Activated effector memory CD4-positive, alpha-beta T cell treated with anti-CD3 and anti-CD28 coated beads, Interleukin-2, amount 50 U/mL, for 16 hours (primary cell): ENCODE measurements at places on chromosomes 11 and 22.

GRCh38 chr22:26512149-26512793 is at the start of gene TFIP11:
Gene TFIP11 (minus strand): TSS chr22:26512473. CDS start chr22:26510272, 2,201 bp downstream.
- DNase-seq: peak; percentile 97

DNA sequence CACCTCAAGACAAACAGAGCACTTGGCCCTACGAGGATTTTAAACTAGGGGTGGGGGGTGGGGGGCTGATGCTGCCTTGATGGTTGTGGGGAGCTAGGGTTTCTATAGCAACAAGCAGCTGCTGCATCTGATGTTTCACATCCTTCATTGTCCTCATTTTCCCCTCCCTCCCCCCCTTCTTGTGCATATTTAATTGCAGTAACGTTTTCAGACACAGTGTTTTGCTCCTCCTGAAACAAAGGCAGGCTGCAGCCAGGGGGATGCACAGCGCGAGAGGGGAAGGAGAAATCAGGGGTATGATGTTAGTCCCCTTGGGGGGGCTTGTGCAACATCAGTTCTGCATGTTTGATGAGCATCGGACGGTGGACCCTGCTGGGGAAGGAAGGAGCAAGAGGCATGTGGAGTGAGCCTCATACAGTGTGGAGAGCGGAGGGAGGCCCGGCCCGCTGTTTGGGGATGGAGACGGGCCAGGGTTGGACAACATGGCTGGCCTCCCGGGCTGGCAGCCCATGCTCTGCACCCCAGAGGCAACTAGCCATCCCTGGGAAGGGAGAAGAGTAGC is 208.3 kb downstream of the CEP164 start:
- DNase-seq: no peak

DNA sequence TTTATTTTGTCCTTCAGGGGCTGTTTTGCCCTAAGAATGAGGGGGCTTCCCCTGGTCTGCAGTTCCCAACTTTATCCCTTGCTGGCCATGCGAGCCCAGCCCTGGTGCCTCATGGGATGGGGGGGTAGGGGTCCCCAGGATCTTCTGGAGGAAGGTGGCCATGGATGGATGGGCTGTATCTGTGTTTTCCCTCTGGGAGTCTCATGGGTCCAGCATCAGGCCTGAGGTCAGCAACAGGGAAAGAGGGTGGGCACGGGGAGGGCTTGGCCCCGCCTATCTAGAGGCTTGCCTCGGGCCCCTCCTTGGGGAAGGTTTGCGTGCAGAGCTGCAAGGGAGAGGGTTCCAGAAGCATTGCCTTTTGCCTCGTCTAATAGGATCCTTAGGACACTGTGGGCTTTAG is 10.8 kb upstream of the ADORA2A start:
- no peak for DNase-seq

GRCh38 chr11:35995681-35996271 is 51.9 kb downstream of the LDLRAD3 start:
- no peak for DNase-seq

GRCh38 chr11:114236829-114237228 is 59.4 kb upstream of the NNMT start:
- no peak for DNase-seq

DNA sequence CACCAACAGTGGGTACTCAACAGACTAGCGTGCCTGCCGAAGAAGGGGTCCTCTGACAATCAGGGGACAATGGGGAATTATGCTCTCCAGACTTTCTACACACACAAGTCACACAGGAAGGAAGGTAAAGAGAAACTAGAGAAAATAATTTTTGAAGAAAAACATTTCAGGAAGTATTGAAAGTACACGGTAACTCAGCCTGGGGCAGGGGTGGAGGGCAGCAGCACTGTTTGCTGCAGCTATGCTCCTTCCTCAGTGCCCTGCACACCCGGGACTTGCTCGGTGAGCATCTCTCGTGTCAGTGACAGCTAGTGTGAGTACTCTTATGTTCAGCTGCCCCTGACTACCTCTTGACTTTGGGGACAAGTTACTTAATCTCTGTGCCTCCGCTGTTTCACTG is 18.0 kb upstream of the APOA1 start:
- no peak for DNase-seq

DNA sequence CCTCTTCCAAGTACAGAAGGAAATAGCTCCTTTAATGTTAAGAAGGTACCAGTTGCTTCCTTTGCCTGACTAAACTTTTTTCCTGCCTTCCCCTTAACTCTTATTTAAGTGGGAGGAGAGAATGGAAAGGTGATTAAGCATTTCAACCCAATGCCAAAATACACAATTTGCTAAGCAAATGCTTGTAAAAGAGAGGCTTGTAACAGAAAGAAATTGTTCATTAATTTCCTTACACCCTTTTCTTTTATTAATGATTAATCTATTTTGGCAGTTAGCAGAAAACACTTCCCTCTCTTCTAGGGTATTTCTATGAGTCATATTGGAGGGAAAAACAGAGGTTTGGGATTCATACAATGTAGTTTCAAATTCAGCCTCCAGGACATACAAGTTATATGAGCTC is 427.6 kb upstream of the FAT3 start:
- DNase-seq: no peak

GRCh38 chr11:15742626-15743519 is 613.5 kb downstream of the SOX6 start:
- no peak for DNase-seq

- DNase-seq: no peak
Observed at GRCh38 chr22:44184006-44184405, 3.3 kb downstream of the PARVG start.

GRCh38 chr22:46897246-46897623 is 134.8 kb downstream of the TBC1D22A start:
- no peak for DNase-seq

DNA sequence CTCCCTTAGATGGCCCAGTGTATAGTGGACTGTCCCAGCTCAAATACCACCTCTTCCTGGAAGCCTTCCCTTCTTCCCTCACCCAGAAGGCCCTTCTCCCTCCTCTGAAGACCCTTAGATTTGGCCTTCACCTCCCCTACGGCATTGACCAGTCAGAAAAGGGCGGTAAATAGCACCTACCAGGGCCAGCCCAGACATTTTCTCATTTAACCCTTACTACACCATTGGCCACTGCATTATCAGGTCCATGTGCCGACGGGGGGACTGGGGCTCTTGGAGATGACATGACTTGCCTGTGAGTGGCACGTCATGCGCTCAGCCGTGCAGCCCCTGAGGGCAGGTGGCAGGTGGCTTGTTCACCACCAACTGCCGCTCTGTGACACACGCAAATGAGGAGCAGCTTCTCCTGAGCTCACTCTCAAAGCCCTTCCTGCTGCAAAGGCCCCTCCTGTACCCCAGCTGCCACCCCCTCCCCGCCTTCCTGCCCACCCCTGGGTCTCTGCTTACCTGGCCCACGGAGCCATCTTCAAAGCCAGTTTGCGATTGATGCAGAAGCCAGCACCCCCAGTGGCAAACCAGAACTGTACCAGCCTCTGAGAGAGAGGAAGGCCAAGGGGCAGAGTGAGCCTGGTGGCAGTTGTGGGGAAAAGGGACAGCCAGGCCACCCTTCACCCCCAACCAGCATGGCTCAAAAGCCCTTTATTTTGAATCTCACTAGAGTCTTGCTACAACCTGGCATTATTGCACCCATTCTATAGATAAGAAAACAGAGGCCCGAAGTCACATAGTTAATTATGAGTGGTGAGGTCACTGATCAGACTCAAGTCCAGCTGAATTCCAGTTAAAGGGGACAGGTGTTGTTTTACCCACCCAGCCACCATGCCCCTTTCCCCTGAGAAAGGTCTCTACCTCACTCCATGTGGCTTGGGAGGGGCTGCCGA is 9.5 kb downstream of the MFNG start:
- no peak for DNase-seq

- DNase-seq: no peak
Observed at GRCh38 chr11:70084046-70084984, 6.2 kb downstream of the ANO1 start.

- no peak for DNase-seq
Observed at GRCh38 chr11:120917559-120918239, 106.2 kb upstream of the TBCEL start.

DNA sequence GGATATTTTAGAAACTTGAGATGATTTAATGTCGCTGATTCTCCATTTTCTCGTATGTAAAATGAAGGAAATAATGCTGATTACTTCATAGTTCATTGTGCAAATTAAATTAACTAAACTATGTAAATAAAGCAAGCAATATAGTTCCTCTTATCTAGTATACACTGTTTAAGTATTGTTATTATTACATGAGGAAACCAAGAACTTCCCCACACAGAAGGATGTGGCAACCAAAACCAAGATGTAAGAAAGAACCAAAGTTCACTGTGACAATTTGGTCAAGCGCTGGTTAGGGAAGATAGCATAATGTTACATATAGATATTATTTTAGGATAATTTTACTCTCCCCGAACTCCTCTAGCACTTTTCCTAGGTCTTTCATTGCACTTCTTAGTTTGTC is 103.2 kb downstream of the XKR3 start:
- no peak for DNase-seq

DNA sequence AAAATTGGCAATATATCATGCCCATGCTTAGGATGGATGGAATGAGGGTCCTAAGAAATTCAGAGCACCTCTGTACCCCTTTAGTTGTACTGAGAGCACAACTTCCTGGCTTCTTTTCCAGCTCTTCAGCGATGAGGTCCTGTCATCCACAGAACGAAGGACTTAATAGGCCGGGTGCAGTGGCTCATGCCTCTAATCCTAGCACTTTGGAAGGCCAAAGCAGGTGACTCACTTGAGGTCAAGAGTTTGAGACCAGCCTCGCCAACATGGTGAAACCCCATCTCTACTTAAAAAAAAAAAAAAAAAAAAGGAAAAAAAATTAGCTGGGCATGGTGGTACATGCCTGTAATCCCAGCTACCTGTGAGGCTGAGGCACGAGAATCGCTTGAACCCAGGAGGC is 125.3 kb upstream of the BMAL1 start:
- no peak for DNase-seq

DNA sequence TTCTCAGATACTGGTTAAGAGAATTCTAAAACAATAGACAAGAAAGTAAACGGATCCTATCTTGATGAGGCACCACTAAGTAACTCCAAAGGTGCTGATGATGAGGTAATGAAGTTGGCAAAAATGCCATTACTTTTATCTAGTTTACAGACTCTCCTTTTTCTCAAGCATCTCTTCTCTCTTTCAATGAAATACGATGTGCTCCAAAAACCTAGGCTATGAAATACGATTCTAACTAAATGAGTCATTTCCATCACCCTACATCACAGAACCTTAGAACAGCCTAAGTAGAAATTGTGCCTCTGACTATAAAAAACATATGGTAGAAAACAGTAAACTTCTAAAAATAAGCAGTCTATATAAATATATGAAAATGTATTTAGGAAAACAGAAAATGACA is 58.9 kb upstream of the ARHGAP32 start:
- DNase-seq: no peak

DNA sequence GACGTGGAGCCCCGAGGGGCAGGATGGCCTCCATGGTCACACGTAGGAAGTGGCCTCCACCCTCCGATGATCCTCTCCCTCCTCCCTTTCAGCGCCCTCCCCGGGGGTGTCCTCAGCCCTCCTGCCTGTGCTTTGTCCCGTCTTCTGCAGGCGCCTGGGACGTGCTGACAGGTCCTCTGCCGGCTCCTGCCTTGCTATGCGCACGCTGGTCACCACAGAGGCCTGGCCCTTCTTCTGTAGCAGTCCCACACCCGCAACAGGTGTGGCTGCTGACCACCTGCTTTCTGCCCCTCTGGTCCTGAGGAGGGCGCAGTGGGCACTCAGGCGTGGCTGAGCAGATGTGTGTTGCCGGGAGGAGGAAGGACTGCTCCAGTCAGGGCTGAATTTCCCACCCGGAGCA is 27.7 kb upstream of the PPP6R3 start:
- DNase-seq: no peak

- DNase-seq: no peak
Observed at GRCh38 chr22:47180796-47181195, 418.3 kb downstream of the TBC1D22A start.

GRCh38 chr11:12817681-12818332 is 143.6 kb downstream of the TEAD1 start:
- no peak for DNase-seq

DNA sequence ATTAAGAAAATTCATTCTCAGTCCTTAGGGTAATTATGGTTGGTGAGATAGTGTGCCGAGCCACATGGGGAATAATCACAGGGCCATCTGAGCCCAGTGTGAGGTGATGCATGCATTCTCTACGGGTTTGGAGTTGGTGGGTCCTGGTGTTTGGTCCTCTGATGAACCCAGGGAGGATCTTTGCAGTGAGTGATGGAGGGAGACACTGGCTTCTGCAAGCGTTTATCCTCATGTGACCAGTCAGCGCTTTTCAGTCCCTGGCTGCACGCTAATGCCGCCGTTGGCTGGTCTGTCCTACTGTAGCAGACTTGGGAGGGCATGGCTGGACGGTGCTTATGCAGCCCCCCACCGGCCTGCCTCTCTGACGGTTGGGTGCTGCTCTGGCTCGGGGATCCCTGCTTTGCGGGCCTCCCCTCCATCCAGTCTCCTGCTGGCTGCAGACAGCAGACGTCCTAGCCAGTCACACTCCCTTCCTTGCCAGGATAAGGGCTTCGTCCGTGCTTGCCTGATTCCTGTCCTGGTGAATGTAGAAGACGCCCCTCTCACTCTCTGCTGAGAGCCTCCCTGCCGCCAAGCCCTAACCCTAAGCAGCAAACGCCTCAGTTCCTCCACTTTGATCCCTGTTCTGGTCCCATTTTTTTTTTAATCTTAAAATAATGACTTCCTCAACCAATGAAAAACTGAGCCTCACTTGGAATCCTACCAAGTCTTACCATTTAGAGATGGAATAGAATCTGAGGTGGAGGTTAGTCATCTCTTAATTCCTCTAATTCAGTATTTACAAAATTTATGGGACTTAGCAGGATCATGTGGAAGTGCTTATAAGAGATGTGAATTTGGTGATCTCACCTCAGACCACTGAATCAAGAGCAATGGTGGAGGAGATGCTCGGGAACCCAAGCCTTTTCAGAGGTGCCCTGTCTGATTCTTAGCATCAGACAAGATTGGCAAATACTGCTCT is 143.7 kb upstream of the SORL1-AS1 start:
- DNase-seq: no peak

GRCh38 chr11:128482512-128483191 is 104.7 kb downstream of the ETS1 start:
- peak; percentile 81 for DNase-seq

- DNase-seq: peak; percentile 71
Observed at GRCh38 chr11:107591378-107592230, 657 bp downstream of the ELMOD1 start.

- DNase-seq: no peak
Observed at GRCh38 chr22:17250380-17251082, 31.3 kb upstream of the ADA2 start.

GRCh38 chr22:46457502-46458488 is 79.6 kb downstream of the CELSR1 start:
- DNase-seq: no peak

DNA sequence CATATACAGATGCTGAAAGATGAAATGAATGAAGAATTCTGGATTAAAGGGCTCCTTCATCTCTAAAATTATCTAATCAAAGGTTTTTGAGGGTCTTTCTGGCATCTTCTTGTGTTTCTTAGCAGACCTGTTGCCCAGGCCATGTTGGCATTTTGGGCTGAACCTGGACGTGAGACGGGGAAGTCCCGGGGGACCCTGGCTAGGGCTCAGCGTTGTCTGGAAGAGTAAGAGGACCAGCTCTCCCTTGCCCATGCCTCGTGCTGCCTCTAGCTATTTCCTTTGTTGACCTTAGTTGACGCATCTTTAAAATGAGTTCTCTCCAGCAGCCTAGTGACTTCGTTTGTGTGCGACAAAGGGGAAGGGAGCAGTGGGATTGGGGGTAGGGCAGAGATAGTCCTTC is 152.2 kb downstream of the ST3GAL4 start:
- DNase-seq: peak; percentile 17
